ENCODE measurements at places on chromosomes 6 and 20.

GRCh38 chr20:47786765-47787107 lies 1.5 kb upstream of the SULF2 start:
- no peak overlapping the region for H3K27ac ChIP-seq
- peak overlapping the region; percentile 77 for H3K4me3 ChIP-seq
- no peak for DNase-seq
- H3K4me1 ChIP-seq, result peaks cover 9% of the 10 kb centered on the region

GRCh38 chr6:130293800-130294199 lies 71.0 kb upstream of the SAMD3 start:
- peaks cover 2% of the 10 kb centered on the region for H3K4me1 ChIP-seq
- H3K27ac ChIP-seq, result no peak overlapping the region
- H3K4me3 ChIP-seq, result no peak overlapping the region
- peaks cover 15% of the 10 kb centered on the region for H3K27me3 ChIP-seq
- peak; percentile 81 for DNase-seq
- H3K36me3 ChIP-seq, result no peaks in the 10 kb centered on the region

DNA sequence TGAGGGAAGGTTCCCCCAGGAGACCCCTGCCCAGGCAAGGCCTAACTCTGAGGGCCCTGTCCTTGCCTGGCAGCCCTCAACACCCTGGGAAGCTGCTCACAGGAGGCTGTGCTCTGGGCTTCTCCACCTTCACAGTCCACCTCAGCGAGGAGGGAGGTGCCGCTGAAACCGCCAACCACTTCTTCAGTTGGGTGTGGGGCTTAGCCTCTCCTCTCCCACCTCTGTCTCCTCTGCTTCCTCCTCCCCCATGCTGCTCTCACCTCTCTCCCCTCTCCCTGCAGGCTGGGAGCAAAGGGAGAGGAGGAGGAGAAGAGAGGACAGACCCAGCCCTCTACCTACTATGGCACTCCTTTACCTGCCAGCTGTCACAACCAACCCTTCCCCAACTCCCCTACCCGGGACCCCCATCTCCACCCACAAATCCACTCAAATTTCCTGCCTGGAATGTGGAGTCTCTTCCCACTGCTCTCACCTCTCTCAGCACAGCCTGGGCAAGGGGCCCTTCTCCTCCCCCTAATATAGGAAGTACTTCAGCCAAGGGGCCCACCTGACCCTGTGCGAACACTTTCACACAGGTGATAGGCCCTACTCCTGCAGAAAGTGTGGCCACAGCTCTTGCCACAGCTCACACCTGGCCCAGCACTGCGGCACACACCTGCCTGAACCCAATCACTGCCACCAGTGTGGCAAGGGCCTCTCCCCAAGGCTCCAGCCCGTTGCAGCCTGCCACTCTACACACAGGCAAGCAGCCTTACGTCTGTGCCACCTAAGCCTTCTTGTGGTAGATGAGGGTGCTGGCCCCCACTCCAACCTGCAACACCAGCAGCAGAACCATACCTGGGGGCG lies 7.2 kb downstream of the RING1 start:
- peaks cover 49% of the 10 kb centered on the region for H3K27me3 ChIP-seq
- H3K27ac ChIP-seq, result peak overlapping the region; percentile 7
- H3K4me3 ChIP-seq, result no peak overlapping the region
- H3K4me1 ChIP-seq, result peaks cover 19% of the 10 kb centered on the region
- H3K36me3 ChIP-seq, result peaks cover 15% of the 10 kb centered on the region

DNA sequence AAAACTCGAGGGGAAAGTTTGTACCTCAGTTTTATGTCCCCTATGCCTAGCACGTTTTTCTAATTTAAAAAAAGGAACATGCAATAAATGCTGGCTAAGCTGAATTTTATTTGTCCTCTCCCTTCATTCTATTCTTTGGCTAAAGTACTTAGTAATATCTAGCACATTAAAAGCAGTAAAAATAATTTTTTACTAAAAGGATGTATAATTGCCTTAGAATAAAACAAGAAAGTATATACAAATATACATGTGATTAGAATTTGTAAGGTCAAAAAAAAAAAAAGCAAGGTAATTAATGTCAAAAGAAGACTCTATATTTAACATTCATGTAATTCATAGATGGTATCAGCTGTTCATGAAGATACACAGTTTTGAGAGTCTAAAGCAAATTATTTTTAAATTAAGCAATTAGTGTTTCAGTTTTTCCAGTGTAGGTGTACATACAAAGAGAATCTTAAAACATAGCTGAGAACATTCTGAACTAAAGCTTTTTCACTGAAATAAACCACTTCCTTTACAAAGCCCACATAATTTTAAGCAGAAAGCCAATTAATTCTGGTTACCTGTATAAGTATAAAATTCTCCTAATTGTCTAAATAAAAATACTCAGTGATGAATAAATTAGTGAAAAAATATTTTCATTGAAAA lies 32.4 kb downstream of the HBS1L start:
- H3K27ac ChIP-seq, result no peak overlapping the region
- peak overlapping the region; percentile 6 for H3K4me3 ChIP-seq
- H3K27me3 ChIP-seq, result no peaks in the 10 kb centered on the region
- peaks cover 39% of the 10 kb centered on the region for H3K4me1 ChIP-seq

- no peak overlapping the region for H3K27ac ChIP-seq
- H3K4me3 ChIP-seq, result no peak overlapping the region
- DNase-seq, result no peak
- H3K36me3 ChIP-seq, result no peaks in the 10 kb centered on the region
Observed at GRCh38 chr6:36793913-36794712, 45.1 kb downstream of the CPNE5 start.

GRCh38 chr6:133544419-133544818 lies 303.3 kb downstream of the EYA4 start:
- H3K27ac ChIP-seq, result no peak overlapping the region
- no peak overlapping the region for H3K4me3 ChIP-seq
- H3K4me1 ChIP-seq, result no peaks in the 10 kb centered on the region
- no peaks in the 10 kb centered on the region for H3K36me3 ChIP-seq
- peak; percentile 26 for DNase-seq

DNA sequence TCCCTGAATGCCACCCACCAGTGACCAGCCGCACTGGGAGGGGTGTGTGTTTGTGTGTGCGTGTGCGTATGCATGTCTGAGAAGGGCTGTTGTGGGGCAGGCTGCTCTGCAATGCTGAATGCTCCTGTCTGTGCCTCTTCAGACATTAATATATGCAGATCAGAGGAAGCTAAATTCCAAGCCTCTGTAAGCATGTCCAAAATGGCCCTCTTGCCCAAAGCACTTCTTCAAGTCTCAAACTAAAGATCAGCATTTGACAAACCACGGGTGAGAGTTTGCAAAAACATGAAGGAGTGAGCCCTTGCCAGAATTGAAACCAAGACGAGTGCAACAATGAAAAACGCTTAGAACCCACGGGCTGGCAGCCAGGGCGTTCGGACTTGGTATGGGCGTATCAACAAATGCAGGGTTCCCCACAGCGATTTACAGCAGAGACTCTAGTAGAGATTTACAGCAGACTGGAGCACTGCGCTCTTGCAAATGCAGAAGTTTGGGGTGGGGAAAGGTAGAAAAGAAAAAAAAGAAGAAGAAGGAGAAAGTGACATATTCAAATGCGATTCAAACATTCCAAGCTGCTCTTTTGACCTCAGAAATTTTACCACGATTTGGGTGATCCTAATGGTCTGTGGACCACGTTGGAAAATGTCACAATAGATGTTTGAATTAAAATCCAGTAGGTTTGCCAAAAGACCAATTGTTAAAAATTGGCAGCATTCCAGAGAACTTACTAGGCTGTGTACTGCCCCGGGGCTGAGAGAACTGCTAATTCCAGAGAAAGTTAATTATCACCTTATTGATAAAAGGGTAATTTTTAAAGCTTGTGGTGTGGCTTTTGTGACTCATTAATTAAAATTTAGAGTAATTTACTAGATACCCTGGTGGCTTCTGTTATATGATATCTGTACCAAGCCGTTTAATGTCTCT lies 3.5 kb downstream of the SCML4 start:
- peaks cover 82% of the 10 kb centered on the region for H3K4me1 ChIP-seq
- DNase-seq, result peak; percentile 86
- H3K36me3 ChIP-seq, result peaks cover 10% of the 10 kb centered on the region

DNA sequence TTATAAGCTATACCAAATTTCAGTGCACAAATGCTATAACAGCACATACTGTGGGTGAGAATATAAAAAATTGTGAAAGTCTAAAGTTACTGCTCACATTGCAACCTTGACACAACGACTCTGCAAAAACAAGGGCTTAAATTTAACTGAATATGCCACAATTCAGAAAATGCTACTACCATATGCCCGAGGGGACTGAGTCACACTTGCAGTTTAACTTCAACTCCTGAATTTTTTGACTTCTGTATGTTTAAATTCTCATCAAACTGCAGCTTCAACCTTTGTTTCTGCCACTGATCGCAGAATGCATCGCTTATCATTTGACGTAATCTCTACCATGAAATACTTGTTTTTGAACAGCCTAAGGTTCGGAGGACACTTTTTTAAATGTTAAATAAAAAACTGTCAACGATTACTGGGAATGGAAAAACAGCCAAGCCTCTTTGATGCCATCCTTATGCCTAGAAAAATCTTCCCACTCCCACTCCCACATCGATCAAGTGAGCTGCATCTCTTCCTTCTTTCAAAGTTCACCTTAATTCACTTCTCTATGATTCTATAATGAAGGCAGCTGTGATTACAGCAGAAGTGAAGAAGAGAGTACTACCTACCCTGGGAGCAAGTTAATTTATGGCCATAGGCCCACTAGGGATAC lies 136.5 kb downstream of the ATXN1 start:
- H3K27ac ChIP-seq, result no peak overlapping the region
- peaks cover 29% of the 10 kb centered on the region for H3K36me3 ChIP-seq
- no peak overlapping the region for H3K4me3 ChIP-seq

- DNase-seq, result no peak
- no peaks in the 10 kb centered on the region for H3K36me3 ChIP-seq
- H3K4me1 ChIP-seq, result no peaks in the 10 kb centered on the region
- no peak overlapping the region for H3K4me3 ChIP-seq
Observed at GRCh38 chr20:44273231-44274215, 26.4 kb downstream of the GDAP1L1 start.

DNA sequence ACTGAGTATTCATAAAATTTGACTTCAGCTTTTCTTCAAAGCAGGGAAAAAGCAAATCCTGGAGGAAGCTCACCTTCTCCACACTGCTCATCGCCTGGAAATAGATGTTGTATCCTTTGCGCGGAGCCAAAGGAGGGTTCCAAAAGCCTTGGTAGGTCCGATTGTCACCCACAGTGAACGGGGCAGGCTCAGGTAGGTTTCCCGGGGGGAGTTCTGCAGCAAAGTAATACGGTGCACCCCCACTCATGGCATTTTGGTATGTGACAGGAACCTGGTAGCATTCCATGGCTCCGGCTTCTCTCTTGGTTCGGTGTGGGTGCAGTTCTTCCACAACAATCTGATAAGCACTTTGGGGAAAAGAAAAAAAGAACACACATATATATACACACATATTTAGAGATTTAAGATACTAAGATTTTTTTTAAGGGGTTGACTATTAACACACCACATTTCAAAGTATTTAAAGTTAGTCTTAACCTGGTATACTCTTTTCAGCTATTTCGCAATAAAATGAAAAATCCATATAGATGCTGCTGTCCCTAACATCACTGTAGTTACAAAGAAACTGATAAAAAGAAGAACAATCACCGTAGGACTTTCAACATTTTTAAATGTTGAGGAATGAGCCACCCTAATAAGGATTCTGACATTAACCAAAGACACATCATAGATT lies 166.7 kb upstream of the THEMIS start:
- H3K4me1 ChIP-seq, result peaks cover 2% of the 10 kb centered on the region
- no peak overlapping the region for H3K27ac ChIP-seq
- H3K4me3 ChIP-seq, result no peak overlapping the region
- no peaks in the 10 kb centered on the region for H3K36me3 ChIP-seq
- H3K27me3 ChIP-seq, result no peaks in the 10 kb centered on the region
- DNase-seq, result no peak

- H3K36me3 ChIP-seq, result no peaks in the 10 kb centered on the region
- DNase-seq, result no peak
- H3K27ac ChIP-seq, result no peak overlapping the region
- no peaks in the 10 kb centered on the region for H3K27me3 ChIP-seq
Observed at GRCh38 chr6:156026486-156027247, 571.0 kb upstream of the NOX3 start.

GRCh38 chr20:17794400-17794799 lies 94.6 kb downstream of the BANF2 start:
- H3K27ac ChIP-seq, result no peak overlapping the region
- no peak for DNase-seq
- H3K36me3 ChIP-seq, result no peaks in the 10 kb centered on the region
- peaks cover 19% of the 10 kb centered on the region for H3K27me3 ChIP-seq

GRCh38 chr6:132961610-132962009 lies 147.2 kb downstream of the RPS12 start:
- H3K4me3 ChIP-seq, result no peak overlapping the region
- H3K27me3 ChIP-seq, result peaks cover 35% of the 10 kb centered on the region
- H3K4me1 ChIP-seq, result peaks cover 20% of the 10 kb centered on the region
- peaks cover 2% of the 10 kb centered on the region for H3K36me3 ChIP-seq
- no peak for DNase-seq
- H3K27ac ChIP-seq, result no peak overlapping the region

GRCh38 chr6:11009353-11009752 lies 34.8 kb downstream of the ELOVL2 start:
- no peaks in the 10 kb centered on the region for H3K36me3 ChIP-seq
- H3K27me3 ChIP-seq, result peaks cover 13% of the 10 kb centered on the region
- H3K27ac ChIP-seq, result no peak overlapping the region
- no peak overlapping the region for H3K4me3 ChIP-seq
- no peaks in the 10 kb centered on the region for H3K4me1 ChIP-seq

DNA sequence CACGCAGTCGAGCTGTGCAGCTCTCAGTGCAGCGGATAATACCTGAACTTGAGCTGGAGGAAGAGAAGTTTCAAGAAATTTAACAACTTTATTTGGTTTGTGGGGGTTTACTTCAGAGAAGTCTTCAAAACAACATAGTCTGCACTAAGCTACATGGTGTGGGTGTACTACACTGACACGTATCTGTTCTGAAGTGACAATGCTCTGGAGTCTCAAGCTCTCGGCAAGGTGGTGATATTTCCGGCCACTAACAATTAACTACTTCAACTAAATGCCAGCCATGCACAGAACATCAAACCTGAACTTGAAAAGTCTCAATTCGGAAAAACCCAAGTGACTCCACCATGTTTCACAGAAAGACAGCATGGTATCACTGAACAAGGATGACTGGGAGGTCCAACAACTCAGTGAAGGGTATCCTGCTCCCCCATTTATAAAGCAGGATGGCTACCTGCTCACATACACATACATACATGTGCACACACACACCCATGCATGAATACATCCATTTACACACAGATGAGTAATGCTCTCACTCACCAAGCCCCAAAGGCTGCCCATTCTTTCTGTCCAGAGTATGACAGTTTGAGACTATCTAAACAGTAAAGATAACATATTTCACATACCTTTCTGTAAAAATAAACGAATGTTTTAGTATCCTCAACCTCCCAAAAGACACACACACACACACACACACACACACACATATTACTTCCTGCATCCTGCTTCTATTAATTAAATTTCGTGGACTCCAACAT lies 15.4 kb upstream of the ANKRD60 start:
- H3K27ac ChIP-seq, result peak overlapping the region; percentile 56
- H3K27me3 ChIP-seq, result no peaks in the 10 kb centered on the region
- no peak for DNase-seq
- H3K4me3 ChIP-seq, result no peak overlapping the region
- peaks cover 3% of the 10 kb centered on the region for H3K4me1 ChIP-seq

DNA sequence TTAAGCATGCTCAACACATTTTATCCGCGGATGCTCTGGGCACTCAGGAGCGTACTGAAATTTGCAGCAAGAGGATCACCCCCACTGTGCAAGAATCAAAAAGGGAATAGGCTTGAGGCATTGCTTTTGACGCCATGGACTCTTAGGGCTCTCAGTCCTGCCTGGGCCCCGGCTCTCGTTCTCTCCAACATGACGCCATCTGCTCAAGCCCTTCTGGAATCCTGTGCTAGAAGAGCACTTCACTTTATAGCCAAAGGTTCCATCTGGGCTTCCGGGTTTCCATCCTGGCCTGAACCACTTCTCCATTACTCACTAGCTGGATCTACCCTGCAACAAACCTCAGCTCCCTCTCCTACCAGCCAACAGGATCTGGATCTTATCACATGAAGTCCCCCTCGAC lies 105.3 kb downstream of the FOXF2 start:
- peaks cover 2% of the 10 kb centered on the region for H3K27me3 ChIP-seq
- no peaks in the 10 kb centered on the region for H3K4me1 ChIP-seq
- DNase-seq, result no peak
